ENCODE measurements at places on chromosomes 16 and 17. TPM values are rescaled to one million over a fixed set of nuclear protein-coding genes. Genes with fewer than 3 reads are reported as not detected.

GRCh38 chr17:7292729-7293128 lies 1.7 kb downstream of the YBX2 start:
- DNase-seq: no peak

- no peak for DNase-seq
Observed at GRCh38 chr17:77708936-77709335, 249.6 kb upstream of the TNRC6C start.

DNA sequence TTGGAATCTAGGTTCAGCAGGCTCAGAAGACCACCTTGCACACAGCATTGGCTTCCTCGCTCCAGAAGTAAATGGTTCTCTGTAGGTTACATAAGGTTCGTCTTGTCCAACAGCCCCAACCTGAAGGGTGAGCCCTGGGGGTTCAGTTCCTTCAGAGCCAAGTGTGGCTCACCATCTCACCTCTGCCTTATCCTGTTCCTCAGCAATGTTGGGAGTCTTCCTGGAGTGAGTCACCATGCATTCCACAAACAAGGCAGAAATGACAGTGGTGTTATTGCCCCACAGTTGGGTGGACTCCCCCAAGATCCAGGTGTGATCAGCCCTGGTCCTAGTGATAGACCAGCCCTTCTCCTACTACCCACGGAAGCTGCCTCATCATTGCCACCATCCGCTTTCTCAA lies 26.8 kb upstream of the SMPD3 start:
- no peak for DNase-seq

GRCh38 chr17:14123619-14124278 lies 54.4 kb downstream of the COX10 start:
- DNase-seq: no peak

The SEPTIN1 gene
- total RNA-seq: 171 TPM

GRCh38 chr16:59274141-59274540 lies 540.0 kb upstream of the GOT2 start:
- DNase-seq: no peak

GRCh38 chr17:82329683-82330321 lies 3.8 kb downstream of the SECTM1 start:
- DNase-seq: no peak

DNA sequence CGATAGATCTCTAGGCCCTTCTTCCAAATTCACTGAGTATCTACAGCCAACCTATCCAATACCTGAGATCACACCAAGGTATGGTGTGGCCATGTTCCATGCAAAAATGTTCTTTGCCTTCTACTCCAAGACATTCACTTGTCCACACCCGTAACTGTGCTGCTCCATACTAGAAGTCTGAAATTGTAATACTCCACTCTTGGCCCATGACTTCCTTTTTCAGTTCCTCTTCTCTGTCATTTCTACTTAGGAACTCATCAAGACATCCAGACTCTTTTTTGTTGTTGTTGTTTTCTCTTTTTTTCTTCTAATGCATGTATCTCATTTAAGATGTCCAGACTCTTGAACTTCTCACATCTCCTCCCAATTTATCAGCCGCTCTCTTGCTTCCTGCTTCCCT lies 42.5 kb upstream of the KSR1 start:
- DNase-seq: peak; percentile 3

- DNase-seq: no peak
Observed at GRCh38 chr16:89867918-89868317, 5.5 kb upstream of the TCF25 start.

DNA sequence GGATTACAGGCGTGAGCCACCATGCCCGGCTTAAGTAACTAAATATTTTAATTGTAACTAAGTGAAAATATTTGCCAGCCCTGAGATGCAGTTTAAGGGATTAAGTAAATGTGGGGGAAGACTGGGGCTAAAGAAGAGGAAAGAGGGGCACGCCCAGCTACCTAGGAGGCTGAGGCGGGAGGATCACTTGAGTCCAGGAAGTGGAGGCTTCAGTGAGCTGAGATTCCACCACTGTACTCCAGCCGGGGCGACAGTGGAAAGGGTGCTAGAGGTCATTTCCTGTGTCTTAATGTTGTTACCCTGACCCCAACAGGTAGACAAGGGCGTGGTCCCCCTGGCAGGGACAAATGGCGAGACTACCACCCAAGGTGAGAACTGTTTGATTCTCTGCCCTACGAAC lies 2.8 kb downstream of the ALDOA start:
- no peak for DNase-seq

GRCh38 chr17:58618336-58618735 lies 73.5 kb downstream of the TEX14 start:
- no peak for DNase-seq

DNA sequence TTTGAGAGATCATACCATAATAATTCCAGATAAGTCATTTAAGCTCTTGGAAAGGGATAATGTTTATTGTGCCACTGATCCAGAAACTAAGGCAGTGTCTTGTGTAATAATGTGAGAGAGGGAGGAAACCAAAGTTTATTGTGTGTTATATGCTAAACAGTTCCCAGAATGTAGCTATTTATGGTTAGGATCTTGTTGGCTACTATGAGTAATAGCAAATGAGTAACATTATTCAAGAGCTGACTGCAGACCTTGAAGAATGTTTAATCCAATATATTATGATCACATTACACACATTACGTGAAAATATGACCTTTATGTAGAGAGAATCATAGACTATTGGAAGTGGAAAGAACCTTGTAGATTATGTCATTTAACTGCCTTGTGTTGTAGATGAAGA lies 139.5 kb downstream of the BCAS3 start:
- DNase-seq: no peak

The GLIS2 gene
- total RNA-seq: 0.08 TPM

- DNase-seq: no peak
Observed at GRCh38 chr17:32553168-32553567, 66.4 kb downstream of the CDK5R1 start.

The HCRT gene
- not detected for total RNA-seq

The LYRM1 gene
- total RNA-seq: 24.0 TPM

DNA sequence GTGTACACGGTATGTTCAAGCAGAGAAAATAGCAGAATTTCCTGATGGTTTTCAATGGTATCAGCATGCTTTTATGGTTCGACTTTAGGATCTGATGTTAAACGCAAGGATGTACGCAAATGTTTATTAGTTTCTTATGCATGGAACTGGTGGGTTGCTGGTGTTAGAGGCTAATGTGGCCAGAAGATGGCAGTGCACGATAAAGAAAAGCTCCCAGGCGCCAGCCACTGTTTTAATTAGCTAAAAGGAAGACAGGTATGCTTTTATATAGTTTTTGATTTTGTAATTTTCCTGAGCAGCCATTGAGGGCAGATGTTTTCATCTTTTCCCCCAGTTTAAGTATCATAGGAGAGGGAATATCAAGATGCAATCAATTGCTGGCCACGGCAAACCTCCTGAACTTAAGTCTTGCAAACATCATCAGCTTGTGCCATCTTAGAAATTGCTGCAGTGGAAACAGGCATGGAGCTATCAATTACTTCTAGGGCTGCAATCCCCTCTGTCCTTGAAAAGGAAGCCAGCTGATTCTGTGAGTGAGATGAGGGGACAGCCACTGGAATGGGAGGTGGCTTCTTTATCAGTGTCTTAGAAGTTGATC lies 648.5 kb upstream of the RBFOX1 start:
- peak; percentile 35 for DNase-seq

DNA sequence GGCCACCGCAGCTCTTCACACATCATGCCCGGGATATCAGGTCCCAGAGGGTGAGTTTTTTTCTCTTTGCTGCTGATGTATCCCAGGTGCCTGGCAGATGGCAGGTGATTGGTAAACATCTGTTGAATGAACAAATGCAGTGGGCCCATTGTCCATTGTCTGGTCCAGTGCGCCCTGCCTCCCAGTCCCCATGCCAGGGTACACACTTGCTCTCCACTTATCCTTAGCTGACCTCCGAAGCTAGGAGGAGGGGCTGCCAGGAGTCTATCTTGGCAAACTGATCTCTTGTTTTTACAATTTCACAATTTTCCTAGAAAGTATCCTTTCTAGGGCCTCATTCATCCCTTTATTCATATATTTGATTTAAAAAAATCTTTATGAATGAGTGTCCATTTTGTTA lies 196.0 kb downstream of the RAB11FIP4 start:
- no peak for DNase-seq

DNA sequence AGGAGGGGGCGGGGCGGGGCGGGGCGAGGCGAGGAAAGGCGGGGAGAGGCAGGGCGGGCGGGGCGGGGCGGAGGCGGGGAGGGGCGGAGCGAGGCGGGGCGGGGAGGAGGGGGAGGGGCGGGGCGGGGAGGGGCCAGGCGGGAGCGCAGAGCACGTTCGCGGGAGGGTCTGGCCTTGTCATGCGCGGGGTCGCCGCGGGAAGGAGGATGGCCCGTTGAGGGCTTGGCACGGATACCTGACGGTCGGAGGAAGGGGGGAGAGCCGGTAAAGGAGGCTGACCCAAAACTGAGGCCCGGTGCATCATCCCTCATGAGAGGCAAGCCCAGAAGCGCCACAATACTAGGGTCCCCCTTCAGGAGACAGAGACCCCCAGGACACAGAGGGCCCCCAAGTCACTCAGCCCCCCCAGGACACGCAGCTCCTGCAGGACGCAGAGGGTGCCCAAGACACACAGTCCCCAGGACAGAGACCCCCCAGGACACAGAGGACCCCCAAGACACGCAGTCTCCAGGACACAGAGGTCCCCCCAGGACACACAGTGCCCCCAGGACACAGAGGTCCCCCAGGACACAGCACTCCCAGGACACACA lies 593 bp upstream of the WDR45B start:
- peak; percentile 77 for DNase-seq

The HASPIN gene
- total RNA-seq: 71.3 TPM

GRCh38 chr17:42167807-42168206 lies 13.0 kb upstream of the RAB5C start:
- DNase-seq: no peak
